ENCODE measurements at places on chromosomes 13 and 19. TPM values are rescaled to one million over a fixed set of nuclear protein-coding genes. Genes with fewer than 3 reads are reported as not detected.
A peak's percentile ranks its signal among the peaks of the same experiment; 100 is the strongest.

Gene SMIM44
- not detected for total RNA-seq

Gene C5AR1
- total RNA-seq: 1.1 TPM

Gene HCST
- total RNA-seq: 0.96 TPM

Gene ZNF556
- total RNA-seq: 0.60 TPM

Gene RFX2
- 4.5 TPM for total RNA-seq

Gene ZNF284
- 0.36 TPM for total RNA-seq

Gene KCNJ14
- 0.76 TPM for total RNA-seq

Gene PGLYRP2
- total RNA-seq: not detected

Gene LILRA1
- 0.16 TPM for total RNA-seq

Gene RASL11A
- 4.7 TPM for total RNA-seq

Gene C19orf85
- not detected for total RNA-seq

Gene DIRAS1
- 1.00 TPM for total RNA-seq

Gene GRK1
- not detected for total RNA-seq

DNA sequence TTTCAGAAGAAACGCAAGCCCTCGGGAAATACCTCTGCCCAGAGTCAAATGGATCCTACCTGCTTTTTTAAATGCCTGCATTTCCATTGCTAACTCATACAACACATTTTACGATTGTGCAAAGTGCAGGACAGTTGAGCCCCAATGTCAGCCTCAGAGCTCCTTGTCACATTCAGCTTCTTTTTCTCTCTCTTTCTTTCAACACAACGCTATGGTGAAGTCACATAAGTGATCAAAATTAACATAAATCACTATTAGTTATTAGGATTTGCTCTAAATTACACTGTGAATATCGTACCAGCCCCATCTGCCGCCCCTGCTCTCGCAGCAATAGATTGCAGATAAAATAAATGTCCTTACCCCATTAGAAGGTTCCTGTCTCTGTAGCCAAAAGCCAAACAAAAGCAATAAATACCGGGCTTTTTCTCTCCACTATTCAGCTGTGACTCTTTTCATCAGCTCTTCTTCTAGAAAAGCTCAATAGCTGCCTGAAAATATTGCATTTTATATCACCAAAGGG, 8.8 kb downstream of the POU4F1 start:
- ATAC-seq: no peak

DNA sequence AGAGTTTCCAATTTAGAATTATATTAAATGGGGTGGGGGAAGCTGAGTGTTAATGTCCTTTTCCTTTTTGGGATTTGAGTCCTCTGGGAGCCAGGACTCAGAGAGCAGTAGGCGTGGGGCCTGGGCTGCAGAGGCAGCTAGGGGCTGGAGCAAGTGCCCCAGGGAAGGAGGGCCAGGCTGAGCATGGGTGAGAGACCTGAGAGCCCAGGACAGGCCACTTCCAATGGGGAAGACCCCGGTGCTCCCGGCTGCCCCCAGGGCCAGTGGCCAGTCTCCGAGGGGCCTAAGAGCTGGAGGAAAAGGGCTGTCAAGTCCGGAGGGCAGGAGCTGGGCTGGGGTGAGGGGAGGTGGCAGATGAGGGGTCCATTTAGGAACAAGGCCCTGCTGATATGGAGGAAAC, 371.5 kb downstream of the ZNF536 start:
- ATAC-seq: no peak

- ATAC-seq: no peak
These were observed 85.7 kb downstream of the ZAR1L start for GRCh38 chr13:32229443-32229842.

GRCh38 chr19:52535771-52536447, 8.4 kb downstream of the ZNF808 start:
- ATAC-seq: peak; percentile 96

GRCh38 chr19:50380751-50381151, 3.4 kb upstream of the POLD1 start:
- no peak for ATAC-seq

DNA sequence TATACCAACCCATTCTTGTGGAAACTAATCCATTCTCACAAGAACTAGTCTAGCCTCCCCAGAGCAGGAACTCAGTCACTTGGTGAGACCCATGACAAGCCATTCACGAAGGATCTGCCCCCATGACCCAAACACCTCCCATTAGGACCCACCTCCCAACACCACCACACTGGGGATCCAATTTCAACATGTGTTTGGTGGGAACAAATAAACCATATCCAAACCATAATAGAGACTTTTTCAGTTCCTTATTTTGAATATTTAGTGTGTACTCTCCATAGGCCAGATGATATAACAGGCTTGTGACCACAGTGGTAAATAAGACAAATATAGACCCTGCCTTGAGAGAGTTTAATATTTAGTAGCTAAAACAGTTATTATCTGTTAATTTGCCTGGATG, 227.5 kb upstream of the SERP2 start:
- ATAC-seq: no peak

GRCh38 chr13:43267916-43268315, 244.5 kb downstream of the DNAJC15 start:
- no peak for ATAC-seq

DNA sequence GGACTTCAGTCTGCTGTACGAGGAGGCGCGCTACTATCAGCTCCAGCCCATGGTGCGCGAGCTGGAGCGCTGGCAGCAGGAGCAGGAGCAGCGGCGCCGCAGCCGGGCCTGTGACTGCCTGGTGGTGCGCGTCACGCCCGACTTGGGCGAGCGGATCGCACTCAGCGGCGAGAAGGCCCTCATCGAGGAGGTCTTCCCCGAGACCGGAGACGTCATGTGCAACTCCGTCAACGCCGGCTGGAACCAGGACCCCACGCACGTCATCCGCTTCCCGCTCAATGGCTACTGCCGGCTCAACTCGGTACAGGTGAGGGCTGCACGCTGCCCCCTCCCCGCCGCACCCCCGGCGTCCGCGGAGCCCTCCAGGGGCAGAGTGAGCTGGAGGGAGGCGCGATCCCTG, 14.6 kb downstream of the KCTD15 start:
- no peak for ATAC-seq

DNA sequence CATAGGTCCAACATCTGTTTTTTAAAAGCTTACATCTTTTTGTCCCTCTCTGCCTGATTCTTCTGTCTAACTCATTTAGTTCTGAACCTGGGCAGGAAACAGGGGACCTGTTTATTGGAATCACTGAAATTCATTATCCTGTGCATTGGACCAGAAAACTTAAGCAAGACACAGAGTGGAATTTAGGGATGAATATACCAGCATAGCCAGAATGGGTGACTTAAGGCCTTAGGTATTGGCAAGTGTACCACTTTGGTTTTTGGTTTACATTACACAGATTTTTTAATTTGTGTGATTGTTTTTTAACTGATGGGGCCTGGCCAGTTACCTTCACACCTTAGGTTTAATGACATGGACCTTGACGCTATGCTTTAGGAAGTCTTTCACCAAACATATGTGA, 232.5 kb downstream of the GPC5 start:
- no peak for ATAC-seq

- no peak for ATAC-seq
These were observed 46.2 kb downstream of the CDK8 start for GRCh38 chr13:26300140-26300539.

GRCh38 chr13:28830580-28830979, 10.4 kb downstream of the MTUS2 start:
- ATAC-seq: no peak

DNA sequence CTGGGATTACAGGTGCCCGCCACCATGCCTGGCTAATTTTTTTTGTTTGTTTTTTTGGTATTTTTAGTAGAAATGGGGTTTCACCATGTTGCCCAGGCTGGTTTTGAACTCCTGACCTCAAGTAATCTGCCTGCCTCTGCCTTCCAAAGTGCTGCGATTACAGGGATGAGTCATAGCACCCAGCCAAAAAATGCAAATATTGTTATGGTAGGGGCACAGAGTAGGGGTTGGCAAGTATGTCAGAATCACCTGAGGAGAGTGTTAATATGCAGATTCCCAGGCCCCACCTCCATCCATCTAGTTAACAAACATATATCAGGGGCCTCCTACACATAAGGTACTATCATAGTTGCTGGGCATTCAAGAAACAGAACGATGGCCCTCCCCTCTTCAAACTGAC, 44.7 kb downstream of the VAV1 start:
- no peak for ATAC-seq

DNA sequence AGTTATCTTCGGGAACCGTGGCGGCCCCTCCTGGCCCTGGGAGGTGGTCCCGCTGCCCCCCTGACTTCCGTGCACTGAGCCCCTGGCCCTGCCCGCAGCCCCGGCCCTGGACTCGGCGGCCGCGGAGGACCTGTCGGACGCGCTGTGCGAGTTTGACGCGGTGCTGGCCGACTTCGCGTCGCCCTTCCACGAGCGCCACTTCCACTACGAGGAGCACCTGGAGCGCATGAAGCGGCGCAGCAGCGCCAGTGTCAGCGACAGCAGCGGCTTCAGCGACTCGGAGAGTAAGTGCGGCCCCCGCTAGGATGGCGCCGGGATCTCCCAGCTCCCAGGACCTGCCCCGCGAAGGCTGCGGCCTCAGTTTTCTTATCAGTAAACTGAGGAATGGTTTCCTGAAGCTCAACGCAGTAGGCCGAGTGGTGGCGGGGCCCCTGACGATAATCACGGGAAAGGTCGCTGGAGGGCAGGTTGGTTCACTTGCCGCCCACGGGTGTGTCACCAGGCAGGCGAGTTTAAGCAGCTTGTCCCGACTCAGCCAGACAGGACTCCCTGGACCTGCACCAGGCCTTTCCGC, 924 bp downstream of the RGCC start:
- peak; percentile 47 for ATAC-seq

- ATAC-seq: peak; percentile 72
These were observed 80.9 kb upstream of the DOCK9 start for GRCh38 chr13:99058527-99059495.

GRCh38 chr13:113928685-113929627, 44.9 kb downstream of the C13orf46 start:
- peak; percentile 23 for ATAC-seq

DNA sequence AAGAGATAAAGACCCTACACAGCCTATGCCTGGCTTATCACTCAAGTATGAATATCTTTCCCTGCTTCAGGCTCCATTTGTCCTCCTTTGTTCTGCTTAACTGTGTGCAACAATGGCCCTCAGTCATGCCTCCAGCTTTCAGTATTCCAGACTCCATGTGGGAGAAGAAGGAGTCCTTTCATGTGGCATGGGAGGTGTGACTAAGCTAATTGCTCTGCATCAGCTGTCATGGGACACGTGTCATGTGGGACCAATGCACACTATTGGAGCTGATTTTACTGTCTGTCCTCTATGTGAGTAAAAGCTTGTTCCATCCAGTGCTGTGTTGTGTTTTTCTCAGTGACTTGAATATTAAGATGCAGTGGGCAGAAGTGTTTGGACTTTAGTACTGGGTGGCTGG, 1198.3 kb downstream of the OLFM4 start:
- no peak for ATAC-seq

GRCh38 chr13:29654384-29654783, 58.9 kb upstream of the SLC7A1 start:
- no peak for ATAC-seq

DNA sequence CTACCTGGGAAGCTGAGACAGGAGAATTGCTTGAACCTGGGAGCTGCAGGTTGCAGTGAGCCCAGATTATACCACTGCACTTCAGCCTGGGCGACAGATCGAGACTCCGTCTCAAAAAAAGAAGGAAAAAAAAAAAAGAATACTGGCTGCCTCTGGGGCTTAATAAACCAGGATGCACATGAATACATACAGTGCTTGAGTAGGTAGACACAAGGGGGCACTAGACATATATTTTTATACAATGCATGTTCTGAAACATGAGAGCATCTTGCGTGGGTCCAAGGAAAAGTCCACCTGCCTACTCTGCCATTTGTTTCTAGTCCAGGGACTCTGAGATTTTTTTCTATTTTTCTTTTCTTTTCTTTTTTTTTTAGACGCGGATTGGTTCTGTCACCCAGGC, 31.2 kb downstream of the KEAP1 start:
- ATAC-seq: peak; percentile 43

DNA sequence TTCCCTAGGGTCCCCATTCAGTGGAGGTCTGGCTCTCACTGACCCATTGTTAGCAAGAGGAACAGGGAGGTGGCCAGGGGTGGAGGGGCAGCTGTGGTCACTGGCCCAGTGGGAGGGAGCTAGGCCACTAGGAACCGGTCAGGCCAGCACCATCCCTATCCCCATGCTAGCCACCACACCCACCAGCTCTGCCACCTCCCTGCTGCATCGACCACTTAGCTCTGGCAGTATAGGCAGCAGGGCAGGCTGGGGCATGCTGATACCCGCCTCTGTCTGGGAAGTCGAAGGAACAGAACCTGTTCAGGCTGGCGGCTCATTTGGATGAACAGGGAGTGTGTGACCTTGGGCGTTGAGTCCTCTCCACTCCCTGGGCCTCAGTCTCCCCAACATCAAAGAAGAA, 4.7 kb downstream of the PPP1R13L start:
- ATAC-seq: peak; percentile 75

- ATAC-seq: peak; percentile 22
These were observed 1.3 kb downstream of the TRIP10 start for GRCh38 chr19:6740589-6741343.

DNA sequence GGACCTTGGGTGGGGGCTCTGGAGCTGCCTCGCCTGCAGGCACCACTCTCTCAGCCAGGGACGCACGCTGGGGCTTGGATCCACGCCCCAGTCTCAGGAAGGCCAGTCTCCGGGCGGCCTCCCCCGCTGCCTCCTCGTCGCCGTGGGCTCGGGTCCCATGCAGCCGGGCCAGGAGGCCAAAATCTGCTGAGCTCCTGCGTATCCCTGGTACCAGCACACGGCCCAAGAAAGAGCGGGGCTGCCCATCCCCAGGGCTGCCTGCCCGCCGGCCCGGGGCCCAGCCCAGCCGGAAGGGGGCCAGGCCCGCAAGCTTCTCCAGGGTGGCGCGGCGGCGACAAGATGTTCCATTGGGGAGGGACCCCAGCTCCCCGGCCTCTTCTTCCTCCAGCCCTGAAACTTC, 6.7 kb downstream of the EXOC3L2 start:
- ATAC-seq: no peak

GRCh38 chr13:110561344-110562035, at the start of gene RAB20:
Gene RAB20 (minus strand): TSS chr13:110561722. CDS start chr13:110561519, 203 bp downstream.
- ATAC-seq: peak; percentile 81

- ATAC-seq: peak; percentile 57
These were observed 17.0 kb downstream of the ALOX5AP start for GRCh38 chr13:30752201-30752797.

DNA sequence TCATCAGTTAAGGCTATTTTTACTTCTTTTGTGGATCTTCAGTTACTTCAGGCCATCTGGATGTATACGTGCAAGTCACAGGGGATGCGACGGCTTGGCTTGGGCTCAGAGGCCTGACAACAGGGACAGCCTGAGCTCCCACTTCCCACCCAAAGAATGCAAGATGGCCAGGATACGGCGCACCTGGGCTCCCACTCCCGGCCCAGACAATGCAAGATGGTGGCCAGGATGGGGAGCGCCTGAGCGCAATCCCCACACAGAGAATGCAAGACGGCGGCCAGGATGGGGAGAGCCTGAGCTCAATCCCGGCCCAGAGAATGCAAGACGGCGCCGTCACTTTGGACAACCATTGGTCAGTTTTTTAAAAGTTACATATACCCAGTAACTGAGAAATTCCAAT, 25.3 kb upstream of the MIER2 start:
- ATAC-seq: no peak

All from esophagus mucosa (tissue), 1 donor.